ENCODE measurements at places on chromosomes 11 and 22.
A peak's percentile ranks its signal among the peaks of the same experiment; 100 is the strongest.

DNA sequence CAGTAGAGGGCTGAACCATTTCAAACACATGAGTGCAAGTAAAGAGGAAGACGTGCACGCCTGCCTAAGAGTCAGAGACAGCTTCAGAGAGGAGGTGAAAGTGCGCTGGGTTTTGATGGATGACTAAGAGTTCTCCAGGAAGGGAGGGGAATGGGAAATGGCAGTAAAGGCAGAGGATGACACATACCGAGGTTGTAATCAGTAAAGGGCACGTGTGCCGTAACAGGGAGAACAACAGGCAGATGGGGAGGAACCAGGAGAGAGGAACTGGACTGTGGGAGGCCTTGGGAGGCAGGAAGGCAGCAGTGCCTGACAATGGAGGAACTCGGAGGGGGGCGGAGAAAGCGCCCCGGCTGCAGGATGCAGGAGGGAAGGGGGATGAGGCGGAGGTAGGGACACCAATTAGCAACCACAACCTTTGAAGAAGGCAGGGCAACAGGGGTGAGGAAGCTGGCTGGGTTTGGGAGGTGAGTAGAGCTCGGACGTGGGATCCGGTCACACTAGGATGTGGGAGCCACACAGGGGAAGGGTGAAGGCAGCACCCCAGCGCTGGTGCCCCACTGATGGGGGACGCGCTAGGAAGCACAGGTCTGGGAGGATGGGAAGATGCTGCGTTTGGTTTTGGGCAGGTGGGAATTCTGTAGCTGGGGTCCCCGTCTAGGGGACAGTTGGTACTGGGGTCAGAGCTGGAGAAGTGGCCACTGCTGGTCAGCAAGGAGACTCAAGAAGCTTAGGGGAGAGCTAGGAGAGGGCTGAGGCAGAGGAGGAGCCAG lies 67.4 kb downstream of the SCUBE1 start:
- no peak for DNase-seq

- DNase-seq, result no peak
Observed at GRCh38 chr11:113261709-113262475, 52.5 kb upstream of the TTC12 start.

GRCh38 chr22:35540595-35541253 lies at the start of gene RASD2:
Gene RASD2 (plus strand): TSS chr22:35540831. CDS start chr22:35546810, 5,979 bp downstream.
- peak; percentile 12 for DNase-seq

GRCh38 chr11:71373791-71374454 lies 74.3 kb downstream of the DHCR7 start:
- no peak for DNase-seq

DNA sequence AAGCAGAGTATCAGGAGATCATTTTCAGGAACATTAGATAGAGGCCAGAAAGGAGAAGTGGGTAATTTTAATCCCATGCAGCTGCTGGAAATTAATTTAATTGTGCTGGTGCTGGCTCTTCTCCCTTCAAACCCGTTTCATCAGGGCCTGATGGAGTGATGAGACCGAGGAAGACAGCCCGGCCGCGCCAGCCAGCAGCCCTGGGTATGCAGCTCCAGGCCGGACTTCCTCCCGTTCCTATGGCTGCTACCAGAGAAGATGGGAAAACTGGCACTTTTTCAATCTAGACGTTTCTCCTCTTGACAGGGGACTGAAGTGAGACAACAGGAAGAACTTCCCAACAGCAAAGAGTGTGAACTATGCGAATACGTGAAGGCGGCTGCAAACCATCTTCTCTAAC lies 24.6 kb upstream of the ZBTB16 start:
- no peak for DNase-seq

DNA sequence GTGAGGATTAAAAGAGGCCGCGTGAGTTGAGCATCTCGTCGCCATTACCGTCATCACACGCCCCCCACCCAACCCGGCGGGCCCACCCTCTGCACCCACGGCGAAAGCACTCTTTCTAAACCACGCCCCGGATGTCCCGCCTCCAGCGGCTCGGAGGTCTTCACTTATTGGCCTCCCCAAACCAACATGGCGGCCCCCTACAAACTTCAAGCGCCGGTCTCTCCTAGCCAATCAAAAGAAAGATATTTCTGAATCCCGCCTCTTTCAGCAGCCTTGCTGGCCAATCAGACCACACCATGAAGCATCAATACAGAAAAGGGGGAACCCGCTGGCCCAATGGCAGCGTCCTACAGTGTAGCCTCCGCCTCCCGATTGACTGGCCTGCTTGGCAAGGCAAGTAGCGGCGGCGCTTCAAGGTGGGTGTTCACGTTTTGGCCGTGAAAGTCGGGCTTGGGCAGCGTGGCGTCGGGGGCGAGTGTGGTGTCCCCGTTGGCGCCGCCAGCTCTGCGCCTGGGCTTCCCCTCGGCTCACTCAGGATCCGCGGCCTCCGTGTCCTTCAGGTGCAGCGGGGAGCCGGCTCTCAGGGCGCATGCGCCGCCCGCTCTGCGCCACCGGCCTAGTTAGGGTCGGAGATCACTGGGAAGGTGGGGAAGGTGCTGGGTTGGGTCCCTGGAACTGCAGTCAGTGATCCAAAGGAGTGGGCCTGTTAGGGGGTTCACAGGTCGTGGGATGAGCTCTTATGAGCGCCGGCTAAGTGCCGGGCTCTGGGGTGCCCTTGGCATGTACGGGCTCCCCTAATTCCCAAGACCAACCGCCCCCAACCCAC lies at the start of gene NDUFS8:
Gene NDUFS8 (plus strand): TSS at position 364 of the 826 bp plus-strand sequence. CDS start 1,471 bp downstream, outside the sequence.
- peak; percentile 96 for DNase-seq

GRCh38 chr11:110716361-110716760 lies 4.1 kb upstream of the ARHGAP20 start:
- DNase-seq, result no peak

DNA sequence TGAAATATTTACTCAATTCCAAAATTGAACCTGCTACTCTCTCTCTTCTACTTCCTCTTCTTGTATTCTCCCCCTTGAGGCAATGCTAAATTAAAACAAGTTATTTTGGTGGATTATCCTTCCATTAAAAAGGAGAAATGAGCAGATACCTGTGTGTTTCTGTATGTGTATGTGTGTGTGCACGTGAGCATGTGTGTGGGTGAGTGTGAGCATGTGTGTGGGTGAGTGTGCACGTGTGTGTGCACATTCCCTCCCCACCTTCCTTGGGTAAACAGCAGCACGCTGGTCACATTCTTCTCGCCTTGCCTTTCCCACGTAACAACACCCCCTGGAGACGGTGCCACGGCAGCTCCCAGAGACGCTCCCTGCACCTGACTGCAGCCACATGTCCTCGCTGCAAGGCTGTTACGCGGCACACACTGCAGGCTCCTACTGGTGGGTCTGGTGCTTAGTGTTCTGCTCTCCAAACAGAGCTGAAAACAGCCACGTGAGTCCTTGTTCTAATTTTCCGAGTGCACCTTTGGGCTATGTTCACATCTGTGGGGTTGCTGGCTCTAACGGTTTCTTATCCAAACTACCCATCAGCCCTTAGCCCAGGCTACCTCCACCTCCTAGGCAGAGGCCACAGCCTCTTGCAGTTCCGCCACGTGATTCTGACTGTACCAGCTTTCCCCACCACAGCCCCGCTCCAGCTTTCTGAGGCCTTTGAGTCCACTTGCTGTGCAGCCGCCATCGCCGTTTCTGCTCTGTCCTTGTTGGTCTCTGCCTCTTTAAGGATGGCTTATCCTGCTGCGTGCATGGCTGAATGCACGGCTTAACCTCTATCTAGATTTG lies 123.4 kb downstream of the CTTN start:
- no peak for DNase-seq

DNA sequence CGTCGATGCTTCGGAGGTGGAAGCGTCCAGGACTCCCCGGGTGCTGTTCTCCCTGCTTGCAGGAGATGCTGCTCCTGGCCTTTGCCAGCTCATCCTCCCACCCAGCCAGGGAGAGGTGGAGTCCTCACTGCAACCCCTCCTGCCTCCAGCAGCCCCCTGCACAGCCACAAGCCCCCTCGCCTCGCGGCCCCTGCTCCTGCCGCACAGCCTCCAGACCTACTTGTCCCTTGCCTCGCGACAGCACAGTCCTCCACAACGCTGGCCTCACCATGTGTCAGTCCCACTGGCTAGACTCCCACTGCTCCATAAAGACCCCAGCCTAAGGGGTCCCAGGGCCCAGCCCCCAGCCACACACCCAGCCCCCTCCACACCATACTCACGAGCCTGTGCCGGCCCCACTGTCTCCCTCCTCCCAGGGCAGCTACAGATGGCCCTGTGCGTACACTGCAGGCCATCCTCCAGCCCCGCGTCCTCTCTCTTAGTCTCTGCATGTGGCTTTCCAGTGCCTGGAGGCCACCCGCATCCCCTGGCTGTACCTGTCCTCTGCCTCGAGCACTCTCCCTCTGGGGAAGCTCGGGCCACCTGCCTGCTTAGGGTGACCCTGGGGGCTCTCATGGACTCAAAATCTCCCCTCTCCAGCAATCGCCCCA lies 91.5 kb downstream of the CELSR1 start:
- no peak for DNase-seq

DNA sequence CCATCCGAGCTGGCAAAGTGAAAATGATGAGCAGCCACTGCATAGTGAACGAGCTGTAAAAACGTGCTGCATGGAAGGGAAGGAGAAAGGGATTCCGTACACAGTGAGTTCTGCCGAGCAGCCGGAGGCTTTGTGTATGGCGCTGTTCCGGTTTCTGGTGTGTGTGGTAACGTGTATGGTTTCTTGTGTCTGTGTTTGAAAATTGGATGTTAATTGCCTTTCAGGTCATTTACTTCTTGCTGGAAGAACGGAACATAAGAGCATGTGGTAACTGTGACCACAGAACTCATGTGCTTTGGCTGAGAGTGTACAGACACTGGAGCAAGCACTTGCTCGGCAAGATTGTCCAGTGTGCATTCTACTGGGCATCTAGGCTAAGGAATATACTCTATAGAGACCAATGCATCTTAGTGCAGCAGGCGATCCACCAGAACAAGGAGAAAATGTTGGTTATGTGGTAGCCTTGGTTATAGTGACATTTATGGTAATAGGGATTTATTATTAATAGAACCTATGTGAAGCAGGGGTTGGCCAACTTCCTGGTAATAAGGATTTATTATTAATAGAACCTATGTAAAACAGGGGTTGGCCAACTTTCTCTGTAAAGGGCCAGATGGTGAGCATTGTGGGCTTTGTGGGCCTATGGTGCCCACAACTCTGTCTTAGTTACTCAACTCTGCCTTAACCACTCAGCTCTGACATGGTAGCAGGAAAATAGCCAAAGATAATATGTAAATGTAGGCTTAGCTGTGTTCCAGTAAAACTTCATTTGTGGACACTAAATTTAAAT lies 49.2 kb downstream of the GRAMD1B start:
- no peak for DNase-seq

Data from activated T-helper 1 cell treated with anti-CD3 and anti-CD28 coated beads, Interleukin-12 subunit alpha, Interleukin-12 subunit beta, Interleukin-2, Interleukin-4 antibody, amounts not matched to agents 30 ng/mL and 10 ng/mL and 1 ng/mL, durations not matched to agents 14 hours and 24 hours and 36 hours (primary cell).